Natural killer cell (primary cell): ENCODE measurements at places on chromosomes 16 and 17. TPM values are rescaled to one million over a fixed set of nuclear protein-coding genes. Genes with fewer than 3 reads are reported as not detected.

GRCh38 chr16:901715-902601, 68.8 kb downstream of the LMF1 start:
- no peak for DNase-seq

DNA sequence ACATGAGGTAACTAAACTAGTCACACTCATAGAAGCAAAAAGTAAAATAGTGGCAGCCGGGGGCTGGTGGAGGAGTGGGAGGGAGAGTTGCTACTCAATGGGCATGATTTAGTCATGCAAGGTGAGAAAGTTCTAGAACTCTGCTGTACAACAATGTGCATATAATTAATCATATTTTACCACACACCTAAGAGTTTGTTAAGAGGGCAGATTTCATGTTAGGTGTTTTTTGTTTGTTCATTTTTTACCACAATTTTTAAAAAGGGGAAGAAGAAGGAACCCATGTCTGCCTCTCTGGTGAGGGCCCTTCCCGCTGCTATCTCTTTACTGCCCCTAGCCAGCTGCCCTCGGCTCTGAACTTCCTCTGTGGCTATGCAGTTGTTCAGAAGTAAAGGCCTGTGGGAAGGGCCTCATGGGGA, 11.2 kb downstream of the CD300LB start:
- DNase-seq, result no peak

- peak; percentile 48 for DNase-seq
Observed at GRCh38 chr16:89303617-89304016, 86.1 kb downstream of the ZNF778 start.

DNA sequence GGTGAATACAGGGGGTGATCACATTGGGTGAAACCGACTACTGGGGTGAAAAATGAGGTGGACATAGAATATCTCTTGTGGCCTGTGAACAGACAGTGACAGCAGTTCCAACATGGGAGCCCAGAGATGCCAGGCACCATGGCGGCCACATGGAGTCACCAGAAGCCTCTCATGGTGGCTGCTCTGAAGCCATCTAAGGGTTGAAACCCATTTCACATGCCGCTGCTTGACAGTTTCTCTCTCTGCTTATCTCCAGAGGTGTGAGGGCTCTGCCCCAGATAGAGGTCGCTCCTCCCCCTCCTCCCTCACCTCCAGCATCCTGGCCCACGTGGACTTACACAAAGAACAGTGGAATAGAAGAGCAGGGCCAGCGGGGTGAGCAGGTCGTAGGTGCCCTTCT, 37.9 kb upstream of the PIK3R6 start:
- no peak for DNase-seq

The STH gene
- not detected for total RNA-seq

The COG4 gene
- 31.6 TPM for total RNA-seq

The SAMD14 gene
- 1.1 TPM for total RNA-seq

- no peak for DNase-seq
Observed at GRCh38 chr17:32330147-32330546, 11.8 kb downstream of the C17orf75 start.

- no peak for DNase-seq
Observed at GRCh38 chr16:634051-634670, 1.9 kb downstream of the METTL26 start.

The THRA gene
- total RNA-seq, result 42.3 TPM

- no peak for DNase-seq
Observed at GRCh38 chr16:71296584-71297340, 7.6 kb upstream of the CMTR2 start.

The EXOSC6 gene
- total RNA-seq, result 26.4 TPM

The MYL11 gene
- 7.2 TPM for total RNA-seq

- peak; percentile 89 for DNase-seq
Observed at GRCh38 chr16:78742501-78743283, 643.2 kb downstream of the WWOX start.

The CSH2 gene
- total RNA-seq, result not detected

- DNase-seq, result peak; percentile 80
Observed at GRCh38 chr16:48366165-48367093, 18.8 kb downstream of the SIAH1 start.

DNA sequence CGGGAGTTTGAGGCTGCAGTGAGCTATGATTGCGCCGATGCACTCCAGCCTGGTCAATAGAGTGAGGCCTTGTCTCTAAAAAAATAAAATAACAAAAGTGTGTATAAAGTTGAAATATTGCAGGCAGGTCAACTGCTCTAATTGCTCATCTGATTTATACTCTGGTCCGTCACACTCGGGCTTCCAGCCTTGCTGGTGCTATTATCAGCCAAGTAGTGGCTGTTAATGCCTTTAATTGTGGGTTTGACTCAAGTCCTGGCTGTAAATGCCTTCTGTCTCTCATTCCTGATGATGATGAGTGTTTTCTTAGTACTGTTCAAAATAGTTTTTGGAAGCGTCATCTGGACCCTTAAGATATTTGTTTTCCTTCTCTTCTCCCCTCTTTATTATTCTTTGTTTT, 18.4 kb downstream of the SYT17 start:
- no peak for DNase-seq

- DNase-seq, result peak; percentile 85
Observed at GRCh38 chr17:82238472-82239201, 9.8 kb downstream of the SLC16A3 start.

- DNase-seq, result no peak
Observed at GRCh38 chr16:86578061-86578599, at the start of gene FOXL1. TSS of gene FOXL1 (plus strand) at chr16:86578549. CDS start at chr16:86578724, 175 bp downstream.

- no peak for DNase-seq
Observed at GRCh38 chr16:26129997-26130396, 438.2 kb downstream of the HS3ST4 start.

The NPIPA5 gene
- total RNA-seq, result 1.0 TPM

DNA sequence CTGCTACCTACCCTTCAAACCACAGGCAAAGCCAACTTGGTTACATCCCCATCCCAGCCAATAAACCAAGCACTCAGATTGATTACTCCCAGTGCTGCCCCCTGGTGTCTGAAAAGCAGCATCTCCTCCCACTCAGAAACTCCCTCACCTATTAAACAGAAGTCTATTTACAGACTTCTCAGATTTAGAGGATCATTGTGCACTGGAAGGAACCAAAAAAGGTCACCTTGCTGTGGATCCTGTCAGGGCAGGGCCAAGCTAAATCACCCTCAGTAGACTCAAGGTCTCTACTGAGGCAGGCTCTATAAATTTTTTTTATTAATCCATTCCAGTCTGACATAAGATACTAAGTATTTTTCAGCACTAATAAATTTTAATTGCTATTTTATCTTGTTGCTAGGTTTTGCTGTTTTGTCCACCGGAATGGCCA, 17.6 kb downstream of the HIGD1B start:
- DNase-seq, result peak; percentile 88

The CHST4 gene
- not detected for total RNA-seq

DNA sequence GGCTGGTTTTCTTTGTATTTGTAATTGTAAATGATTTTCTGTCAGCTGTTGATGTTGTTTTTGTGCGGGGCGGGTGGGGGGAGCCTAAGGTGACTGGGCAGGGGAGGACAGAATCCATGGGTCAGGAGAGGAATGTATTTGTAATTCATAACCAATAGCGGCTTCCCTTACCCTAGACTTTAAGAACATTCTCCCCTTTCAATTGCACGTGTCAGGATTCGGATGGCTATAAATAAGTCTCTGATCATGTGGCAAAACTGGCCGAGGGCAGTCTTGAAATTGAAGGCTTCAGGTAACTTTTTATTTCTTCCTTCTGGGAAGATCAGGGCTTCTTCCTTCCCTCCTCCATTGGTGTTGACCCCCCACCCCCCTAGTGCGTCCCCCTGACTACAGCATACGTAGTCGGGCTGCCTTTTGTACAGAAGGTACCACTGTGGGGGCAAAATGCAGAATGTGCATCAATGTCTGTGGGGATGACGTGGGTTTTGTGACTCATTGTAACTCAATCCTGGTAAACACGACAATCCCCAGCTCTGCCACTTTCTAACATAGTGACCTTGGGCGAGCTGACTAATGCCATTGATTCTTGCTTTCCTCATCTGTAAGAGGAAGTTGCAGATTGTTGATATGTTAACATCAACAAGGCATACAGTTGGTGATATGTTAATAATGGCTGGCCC, 16.2 kb downstream of the MARCHF10 start:
- no peak for DNase-seq

DNA sequence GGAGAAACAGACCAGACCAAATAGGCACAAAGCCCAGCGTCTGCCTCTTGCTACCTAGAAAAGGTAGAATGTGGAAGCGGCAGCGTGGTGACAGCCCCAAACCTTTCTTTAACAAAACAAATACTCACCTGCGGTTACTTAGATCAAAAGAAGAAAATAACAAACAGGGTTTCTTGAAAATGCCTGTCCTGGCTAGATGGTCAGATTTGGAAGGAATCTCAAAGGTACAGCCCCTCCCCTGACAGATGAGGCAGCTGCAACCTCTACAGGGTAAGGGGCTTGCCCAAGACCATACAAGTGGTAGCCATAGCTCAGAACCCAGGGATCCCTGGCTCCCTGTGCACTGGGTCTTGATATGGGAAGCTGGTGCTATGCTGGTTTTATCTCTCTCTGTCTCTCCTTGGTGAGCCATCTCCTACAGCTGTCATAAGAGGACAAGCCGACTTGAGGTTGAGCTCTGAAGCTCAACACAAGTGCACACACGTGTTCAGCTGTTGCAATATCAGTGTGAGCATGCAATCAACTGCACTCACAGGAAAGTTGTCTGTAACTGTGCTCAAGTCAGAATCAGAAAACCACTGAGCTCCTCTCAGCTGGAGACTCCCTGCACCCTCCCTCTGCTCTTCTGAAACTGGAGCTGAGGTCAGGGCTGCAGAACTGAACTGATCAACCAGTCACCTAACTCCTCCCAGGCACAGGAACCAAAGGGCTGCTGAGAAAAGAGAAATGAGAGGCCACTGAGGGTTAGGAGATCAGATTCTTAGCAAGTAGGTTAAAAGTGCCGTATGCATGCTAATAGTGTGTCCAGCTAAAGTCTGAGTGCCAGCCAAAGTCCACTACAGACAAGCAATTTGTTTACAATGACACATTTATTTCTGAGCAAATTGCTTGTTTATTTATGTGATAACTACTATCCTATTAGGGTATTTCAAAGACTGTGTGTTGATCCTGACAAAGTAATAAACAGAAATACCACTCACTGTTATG, 6.1 kb upstream of the RNF157 start:
- DNase-seq, result no peak

The TEX19 gene
- not detected for total RNA-seq

- no peak for DNase-seq
Observed at GRCh38 chr17:41664587-41665565, 23.8 kb upstream of the EIF1 start.

The CCDC78 gene
- total RNA-seq, result 10.0 TPM

DNA sequence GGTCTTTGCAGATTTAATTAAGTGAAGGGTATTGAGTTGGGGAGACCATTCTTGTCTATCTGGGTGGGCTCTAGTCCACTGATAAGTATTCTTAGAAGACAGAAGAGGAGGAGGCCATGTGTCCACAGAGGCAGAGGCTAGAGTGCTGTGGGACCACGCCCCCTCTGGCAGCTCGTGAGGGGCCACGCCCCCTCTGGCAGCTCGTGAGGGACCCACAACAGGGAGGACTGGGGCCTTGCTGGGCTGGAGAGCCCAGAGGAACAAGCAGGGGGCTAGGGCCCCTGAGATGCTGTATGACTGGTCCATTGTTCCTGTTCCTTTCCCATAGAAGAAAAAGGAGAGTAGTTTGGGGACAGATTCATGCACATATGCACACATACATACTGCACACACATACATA, 106.8 kb downstream of the METRNL start:
- no peak for DNase-seq

The JPH3 gene
- not detected for total RNA-seq

DNA sequence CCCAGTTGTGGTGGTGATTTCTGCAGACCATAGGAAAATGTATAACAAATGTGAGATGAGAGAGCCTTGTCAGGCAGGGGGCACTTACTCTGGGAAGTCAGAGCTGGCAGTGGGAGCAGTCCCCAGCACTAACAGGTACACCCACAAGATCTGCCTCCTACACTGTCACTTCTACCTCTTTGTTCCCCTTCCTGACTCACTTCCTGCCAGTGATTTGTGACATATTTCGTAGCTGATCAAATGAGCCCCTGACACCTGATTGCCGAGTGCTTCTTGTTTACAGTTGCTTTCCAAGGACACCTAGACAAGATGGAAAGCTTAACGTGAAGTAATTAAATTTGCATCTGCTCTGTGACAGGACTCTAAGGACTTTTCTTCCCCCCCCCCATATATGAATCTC, 40.5 kb downstream of the FTO start:
- DNase-seq, result no peak

The DYNLRB2 gene
- total RNA-seq, result not detected

DNA sequence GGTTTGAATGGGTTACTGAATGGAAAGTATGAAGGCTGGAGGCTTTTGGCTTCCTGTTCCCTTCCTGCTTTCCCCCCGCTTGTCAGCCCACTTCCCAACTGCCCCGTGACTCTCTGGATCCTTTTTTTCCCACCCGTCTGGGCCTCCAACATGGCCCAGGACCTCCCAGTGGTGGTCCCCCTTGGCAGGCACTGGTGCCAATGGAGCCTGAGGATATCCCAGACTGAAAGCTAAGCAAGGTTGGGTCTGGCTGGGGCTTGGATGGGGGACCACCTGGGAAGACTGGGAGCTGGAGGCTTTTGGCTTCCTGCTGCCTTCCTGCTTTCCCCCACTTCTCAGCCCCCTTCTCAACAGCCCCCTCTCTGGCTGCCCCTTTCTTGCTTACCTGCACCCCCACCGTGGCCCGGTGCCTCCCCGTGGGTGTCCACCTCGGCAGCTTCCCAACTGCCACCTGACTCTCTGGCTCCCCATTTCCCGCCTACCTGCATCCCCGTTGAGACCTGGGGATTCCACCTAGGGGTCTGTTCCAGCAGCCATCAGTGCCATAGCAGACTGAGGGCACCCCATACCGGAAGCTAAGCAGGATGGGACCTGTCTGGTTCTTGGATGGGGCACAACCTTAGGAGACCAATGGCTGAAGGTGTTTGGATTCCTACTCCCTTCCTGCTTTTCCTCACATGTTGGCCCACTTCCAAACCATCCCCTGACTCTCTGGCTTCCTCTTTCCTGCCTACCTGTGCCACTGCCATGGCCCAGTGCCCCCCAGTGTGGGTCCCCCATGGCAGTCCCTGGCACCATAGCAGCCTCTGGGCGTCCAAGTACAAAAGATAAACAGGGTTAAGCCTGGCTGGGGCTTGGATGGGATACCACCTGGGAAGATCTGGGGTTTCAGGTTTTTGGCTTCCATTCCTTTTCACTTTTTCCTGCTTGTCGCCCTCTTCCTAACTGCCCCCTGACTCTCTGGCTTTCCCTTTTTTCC, 2295.3 kb downstream of the TP53TG3F start:
- no peak for DNase-seq

The PITPNM3 gene
- 0.42 TPM for total RNA-seq

The PTGES3L gene
- total RNA-seq, result not detected
